Activated naive CD4-positive, alpha-beta T cell (primary cell): ENCODE measurements at places on chromosomes 5 and 9.

DNA sequence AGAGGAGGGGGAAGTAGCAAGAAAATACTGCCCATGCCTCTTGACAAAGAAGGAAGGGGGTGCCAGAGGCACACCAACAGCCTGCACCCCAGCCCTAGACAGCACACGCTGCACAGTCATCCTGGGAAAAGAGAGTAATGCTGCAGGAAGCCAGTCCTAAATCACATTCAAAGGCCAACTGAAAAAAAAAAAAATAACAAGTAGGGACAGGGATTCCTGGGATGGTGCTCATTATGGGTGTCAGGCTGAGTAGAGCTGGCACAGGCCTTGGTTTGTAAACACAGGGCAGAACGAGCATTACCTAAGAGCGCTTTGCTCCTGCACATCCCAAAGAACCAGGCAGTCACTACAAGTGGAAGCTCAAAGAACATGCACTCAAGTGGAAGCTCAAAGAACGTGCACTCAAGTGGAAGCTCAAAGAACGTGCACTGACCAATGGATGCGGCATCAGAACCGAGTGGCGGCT is 7.8 kb downstream of the RAPGEF1 start:
- DNase-seq = no peak

DNA sequence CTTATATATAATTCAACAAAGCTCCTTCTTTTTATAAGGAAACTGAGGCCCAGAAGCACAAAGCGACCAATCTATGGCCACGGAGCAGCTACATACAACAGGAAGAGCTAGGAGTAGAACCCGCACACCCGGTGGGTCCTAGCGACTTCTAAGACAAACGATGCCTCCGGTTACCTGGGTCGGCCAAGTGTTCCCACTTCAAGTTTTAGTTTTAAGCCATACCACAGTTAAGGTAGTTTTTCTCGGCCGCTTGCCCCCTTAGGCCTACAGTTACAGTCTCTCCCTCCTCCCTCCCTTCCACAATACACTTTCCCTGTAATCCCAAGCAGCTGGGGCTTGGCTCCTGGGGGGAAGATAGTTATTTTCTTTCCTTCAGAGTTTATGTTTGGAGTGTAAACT is 533 bp downstream of the SREK1IP1 start:
- DNase-seq = no peak

DNA sequence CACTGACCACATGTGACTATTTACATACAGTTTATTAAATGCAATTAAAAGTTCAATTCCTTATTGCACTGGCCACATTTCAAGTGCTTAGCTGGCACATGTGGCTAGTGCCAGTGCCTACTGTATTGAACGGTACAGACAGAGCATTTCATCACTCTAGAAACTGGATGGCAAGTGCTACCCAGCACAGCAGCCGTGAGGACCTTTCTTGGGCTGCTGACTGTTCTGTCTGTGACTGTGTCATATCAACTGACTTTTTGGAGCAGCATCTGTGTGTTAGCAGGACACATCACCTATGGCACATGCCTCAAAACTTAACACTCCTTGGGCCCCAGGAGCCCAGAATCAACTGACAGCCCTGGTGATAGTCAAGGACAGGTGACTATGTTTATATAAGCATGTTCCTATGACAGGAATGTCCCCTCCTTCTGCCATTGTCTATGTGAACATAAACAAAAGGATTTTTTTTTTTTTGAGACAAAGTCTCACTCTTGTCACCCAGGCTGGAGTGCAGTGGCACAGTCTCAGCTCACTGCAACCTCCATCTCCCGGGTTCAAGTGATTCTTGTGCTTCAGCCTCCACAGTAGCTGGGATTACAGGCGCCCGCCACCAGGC is 8.9 kb downstream of the IRF1 start:
- DNase-seq = no peak

DNA sequence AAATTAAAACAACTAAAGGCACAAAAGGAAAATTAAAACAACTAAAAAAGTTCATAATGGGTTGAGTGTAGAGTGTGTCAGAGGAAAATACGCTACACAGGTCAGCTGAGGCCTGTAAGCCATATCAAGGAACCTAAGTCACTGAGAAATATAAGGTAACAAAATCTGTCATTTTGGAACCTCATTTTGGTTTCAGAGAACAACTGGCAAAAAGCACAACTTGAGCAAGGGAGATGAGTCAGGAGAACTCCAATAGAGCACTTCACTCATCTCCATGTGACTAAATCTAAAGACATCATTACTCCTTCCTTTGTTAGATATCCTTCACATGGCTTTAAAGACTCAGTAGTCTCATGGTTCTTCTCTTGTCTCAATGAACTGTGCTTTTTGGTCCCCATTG is 269.4 kb upstream of the POU5F2 start:
- DNase-seq = no peak

DNA sequence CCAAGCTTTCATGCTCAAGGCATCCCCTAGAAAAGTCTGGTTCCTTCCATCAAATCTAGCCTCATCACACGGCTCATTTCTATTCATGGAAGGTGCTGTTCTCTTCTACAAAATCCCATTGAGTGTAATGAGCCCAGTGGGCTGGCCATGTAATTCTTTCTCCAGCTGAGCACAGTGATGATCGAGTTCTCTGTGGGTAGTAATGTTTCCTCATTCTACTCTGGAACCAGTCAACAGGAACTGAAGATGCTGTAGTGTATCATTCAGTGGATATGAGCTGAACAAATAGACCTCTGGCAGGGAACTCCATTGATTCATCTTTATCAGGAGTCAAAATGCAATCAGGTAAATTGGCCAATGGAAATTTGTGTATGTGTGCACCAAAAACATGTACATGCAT is 149.2 kb downstream of the LRRC70 start:
- no peak for DNase-seq

GRCh38 chr5:163190283-163190682 is 247.1 kb upstream of the CCNG1 start:
- DNase-seq = no peak

DNA sequence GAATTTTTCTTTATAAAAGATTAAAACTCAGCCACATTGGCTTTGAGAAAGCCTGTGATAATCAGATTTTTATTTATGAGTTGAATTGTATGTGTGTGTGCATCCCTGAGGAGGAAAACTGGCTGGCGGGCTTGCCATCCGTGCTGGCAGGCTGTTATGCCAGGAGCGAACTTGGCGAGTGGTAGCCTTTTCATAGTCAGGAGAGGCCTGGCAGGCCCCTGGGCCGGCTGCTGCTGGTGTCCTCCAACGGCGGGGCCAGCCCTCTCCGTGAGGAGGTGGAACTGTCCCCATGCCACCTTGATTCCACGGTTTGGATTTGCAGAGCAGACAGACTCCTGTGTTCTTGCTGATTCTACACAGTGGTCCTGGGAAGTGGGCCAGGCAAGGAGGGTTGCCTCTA is 43.3 kb downstream of the ZNF618 start:
- no peak for DNase-seq

DNA sequence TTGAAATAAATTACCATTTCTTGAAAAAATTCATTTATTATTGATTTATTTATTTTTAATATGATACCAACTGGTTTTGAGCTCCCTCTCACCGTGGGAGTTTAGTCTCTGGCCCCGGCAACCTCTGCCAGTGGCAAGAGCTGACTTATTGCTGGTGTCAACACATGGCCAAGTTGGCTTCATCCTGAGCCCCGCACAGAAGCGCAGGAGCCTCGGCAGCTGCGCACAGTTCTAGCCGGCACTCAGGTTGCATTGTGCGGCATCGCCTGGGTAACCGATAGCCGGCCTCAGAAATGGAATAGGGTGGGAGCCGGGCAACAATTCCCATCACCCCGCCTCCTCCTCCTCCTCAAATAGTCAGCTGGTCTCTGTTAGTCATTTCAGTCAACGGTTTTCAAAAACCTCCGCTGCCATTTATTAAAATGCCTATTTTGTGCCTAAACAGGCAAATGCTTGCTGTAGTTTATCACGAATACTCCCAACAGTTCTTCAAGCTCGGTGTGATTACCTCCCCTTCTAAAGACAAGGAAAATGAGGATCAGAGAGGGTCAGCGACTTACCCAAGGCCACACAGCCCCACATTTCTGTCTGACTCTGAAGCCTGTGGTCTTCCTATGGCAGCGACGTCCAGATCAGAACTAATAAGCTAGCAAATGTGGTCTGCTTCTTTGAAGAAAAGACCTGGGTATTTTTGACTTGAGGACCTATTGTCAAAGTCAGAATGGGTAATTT is 15.7 kb upstream of the MSX2 start:
- no peak for DNase-seq

DNA sequence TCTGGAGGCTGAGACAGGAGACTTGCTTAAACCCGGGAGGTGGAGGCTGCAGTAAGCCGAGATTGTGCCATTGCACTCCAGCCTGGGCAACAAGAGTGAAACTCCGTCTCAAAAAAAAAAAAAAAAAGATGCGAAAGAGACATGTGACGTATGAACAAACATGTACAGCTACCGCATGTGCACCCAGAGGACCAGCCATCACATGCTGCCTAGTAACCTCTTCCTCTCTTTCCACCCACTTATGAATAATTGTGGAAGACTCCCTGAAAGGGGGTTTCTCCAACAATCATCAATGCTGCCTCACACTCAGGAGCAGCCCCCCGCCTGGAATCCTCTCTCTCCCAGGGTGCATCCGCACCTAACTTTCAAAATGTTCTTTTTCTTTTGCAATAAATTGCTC is 2.2 kb downstream of the SARDH start:
- no peak for DNase-seq

GRCh38 chr5:978054-978453 is 30.5 kb upstream of the NKD2 start:
- no peak for DNase-seq

DNA sequence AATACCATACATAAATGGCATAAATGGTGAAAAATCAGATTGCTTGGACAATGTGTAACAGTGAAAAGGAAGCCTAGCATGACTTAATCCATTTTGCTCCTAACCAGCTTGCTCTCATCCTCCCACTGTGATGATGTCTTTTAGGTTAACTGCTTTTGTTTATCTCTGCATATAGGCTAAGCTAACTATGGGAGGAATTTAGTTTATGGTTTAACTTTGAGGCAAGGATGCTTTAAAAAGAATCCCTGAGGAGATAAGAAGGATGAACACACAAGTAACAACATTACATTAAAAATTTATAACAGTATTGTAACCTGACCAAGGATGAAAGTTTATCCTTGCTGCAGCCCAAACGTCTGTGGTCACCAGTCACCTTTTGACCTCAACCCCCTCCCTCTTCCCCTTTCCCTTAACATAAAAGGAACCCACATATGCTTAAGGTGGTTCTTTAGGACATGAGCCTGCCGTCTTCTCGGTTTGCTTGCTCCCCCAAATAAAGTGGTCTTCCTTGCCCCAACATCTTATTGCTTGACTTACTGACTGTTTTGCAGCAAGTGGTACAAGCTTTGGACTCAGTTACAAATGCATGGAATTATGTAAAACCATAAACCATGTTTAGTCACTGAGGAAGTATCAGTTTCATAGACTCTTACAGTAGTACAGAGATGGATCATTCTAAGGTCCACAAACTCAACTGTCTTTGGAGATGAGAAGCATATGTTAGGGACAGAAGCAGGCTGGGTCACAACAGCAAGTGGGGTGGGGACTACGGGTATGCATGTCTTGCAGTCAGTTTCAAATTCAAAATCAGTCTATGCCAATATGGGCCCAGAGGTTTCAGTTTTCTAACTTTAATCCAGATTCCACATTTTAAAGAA is 31.3 kb downstream of the AGXT2 start:
- no peak for DNase-seq

DNA sequence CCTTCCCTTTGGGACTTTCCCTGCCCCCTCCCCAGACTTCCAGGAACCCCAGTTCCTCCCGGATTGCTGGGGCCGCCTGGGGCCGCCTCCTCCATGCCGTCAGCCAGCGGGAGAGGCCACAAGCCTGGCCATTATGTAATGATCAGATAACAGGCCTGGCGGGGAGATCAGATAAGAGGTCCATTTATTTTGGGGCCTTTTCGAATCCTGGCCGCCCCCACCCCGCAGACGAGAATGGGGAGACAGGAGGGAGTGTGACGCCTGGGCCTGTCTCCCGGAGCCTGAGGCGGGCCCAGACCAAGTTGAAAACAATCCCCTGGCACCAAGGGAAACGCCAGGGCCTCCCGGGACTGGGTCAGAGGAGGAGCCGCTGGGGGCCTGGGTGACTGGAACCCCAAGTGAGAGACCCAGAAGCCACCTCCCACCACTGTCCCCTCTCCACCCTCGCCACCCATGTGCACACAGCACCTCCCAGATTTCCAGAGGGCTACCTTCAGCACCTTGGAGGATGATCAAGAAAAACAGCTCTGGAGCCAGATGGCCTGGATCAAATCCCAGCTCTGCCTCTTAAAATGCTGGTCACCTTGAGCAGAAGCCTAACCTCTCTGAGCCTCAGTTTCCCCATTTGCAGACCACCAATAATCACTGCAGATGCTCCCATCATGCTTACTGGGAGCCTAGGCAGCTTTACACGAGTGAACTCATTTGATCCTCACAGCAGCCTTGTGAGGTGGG is 7.8 kb downstream of the ENG start:
- no peak for DNase-seq

GRCh38 chr9:89986190-89986589 is 381.4 kb downstream of the GADD45G start:
- no peak for DNase-seq

DNA sequence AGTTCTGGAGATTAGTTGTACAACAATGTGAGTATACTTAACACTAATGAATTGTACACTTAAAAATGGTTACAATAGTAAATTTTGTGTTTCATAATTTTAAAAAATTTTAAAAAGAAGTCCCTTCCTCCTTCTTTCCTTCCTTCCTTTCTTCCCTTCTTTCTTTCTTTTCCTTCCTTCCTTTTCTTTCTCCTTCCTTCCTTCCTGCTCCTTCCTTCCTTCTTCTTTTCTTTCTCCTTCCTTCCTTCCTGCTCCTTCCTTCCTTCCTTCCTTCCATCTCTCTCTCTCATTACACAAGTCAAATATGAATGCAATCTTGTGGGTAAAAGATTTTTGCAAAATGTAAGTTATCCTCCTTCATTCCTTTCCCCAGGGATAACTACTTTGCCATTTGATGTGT is 97.1 kb upstream of the TBCA start:
- no peak for DNase-seq

DNA sequence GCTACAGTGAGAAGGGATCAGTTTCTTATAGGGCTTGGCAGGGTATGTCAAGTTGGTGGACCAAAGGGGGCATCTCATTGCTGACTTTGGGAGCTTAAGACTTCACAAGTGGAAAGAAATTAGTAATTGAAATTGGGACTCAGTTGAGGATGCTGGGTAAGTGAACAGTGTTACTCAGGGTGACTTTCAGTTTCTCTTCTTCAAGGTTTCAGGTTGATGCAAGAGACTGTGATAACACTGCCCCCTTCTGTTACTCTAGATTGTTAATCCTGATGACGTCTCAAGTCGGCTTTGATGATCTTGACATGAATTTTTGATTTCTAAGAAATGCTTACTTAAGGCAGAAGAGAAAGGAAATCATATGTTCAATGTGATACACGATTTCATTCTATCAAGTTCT is 21.3 kb downstream of the KCTD16 start:
- no peak for DNase-seq

DNA sequence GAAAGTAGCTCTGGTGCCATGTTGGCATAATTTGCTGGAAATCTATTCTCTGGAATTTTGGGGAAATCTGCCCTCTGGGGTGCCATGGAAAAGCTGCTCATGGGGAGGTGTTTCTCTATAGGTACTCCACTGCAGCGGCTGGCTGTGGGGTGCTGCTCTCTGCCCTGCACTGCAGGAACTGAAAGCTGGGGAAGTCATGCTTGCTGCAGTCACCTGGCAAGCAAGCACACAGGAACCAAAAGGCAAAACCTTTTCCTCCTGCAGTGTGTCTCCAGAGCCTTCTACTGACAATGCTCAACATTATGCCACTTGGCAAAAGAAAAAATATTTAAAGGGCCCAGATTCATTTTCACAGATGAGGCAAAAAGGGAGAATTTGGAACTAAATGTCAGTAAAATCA is 25.8 kb upstream of the CARNMT1 start:
- no peak for DNase-seq

GRCh38 chr5:145854651-145855258 is 18.1 kb downstream of the GRXCR2 start:
- no peak for DNase-seq
